Fibroblast of lung (primary cell): ENCODE measurements at places on chromosomes 11 and 22.
A peak's percentile ranks its signal among the peaks of the same experiment; 100 is the strongest.

GRCh38 chr11:66189031-66189745 lies 79.3 kb upstream of the RAB1B start:
- no peak for DNase-seq

GRCh38 chr11:46293641-46294103 lies 16.2 kb downstream of the CREB3L1 start:
- DNase-seq = peak; percentile 89

DNA sequence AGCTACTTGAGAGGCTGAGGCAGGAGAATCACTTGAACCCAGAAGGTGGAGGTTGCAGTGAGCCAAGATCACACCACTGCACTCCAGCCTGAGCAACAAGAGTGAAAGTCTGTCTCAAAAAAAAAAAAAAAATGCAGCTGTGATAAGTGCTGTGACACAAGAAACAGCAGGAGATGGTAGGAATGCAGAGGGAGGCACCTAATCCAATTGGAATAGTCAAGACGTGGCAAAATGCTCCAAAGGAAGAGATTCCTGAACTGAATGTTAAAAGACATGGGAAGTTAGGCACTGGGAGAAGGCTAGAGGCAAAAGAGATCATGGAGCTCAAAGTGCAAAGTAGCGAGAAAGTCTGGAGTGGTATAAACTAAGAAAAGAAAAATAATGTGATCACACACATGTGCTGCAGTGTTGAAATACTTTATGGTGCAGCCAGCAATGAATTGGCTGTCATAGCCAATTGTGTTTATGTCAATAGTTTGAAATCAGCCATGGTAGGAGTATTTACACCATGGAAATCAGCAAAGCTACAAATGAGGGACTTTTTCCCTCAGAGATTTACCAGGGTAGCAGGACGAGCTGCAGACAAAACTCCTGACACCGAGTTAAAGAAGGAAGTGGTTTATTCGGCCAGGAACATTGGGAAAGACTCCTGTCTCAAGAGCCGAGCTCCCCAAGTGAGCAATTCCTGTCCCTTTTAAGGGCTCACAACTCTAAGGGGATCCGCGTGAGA lies 40.9 kb upstream of the LIPT2 start:
- DNase-seq = no peak

DNA sequence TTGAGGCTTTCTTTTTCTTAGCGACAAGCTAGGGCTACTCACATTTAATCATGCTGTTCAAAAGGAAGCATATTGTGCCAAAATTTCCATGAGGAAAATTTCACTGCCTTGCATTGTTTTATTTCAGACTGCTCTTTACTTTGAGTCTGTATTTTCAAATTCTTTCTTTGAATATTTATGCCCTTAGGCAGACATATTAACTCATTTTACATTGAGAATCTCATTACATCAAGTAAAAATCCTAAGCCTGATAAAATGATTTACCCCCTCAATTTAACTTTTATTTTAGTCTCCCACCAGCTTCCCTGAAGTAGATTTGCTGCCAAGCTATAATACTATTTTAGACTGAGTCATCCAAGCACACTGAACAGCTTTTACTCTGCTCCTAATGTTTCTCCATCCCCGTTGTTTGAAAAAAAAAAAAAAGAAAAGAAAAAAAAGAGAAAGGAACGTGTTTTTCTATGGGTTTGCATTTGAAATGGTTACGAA lies 189.3 kb upstream of the MTMR2 start:
- DNase-seq = peak; percentile 78

DNA sequence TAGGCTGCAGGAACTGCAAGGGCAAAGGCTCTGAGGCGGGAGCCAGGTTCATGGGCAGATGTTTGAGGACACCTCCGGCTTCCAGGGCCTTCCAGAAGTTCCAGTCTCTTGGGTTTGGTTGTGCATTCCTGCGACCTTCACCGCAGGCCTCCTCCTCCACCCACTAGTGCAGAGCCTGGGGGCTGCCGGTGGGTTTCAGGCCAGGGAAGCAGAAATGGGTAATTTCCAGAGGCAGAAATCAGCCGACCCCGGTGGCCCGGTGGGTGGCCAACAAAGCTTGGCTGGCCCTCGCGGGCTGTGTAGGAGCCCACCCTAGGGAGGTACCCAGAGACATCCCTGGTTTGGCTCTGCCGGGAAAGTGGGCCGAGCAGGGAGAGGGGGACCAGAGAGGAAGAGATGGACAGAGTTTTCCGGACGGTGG lies 417 bp upstream of the PHETA2 start:
- DNase-seq = no peak

- DNase-seq = peak; percentile 19
These were observed 22.5 kb downstream of the CLPB start for GRCh38 chr11:72411623-72412419.

- DNase-seq = no peak
These were observed 982.7 kb downstream of the OPCML start for GRCh38 chr11:132549561-132549960.

- no peak for DNase-seq
These were observed 41.7 kb upstream of the SEZ6L start for GRCh38 chr22:26127556-26127955.

DNA sequence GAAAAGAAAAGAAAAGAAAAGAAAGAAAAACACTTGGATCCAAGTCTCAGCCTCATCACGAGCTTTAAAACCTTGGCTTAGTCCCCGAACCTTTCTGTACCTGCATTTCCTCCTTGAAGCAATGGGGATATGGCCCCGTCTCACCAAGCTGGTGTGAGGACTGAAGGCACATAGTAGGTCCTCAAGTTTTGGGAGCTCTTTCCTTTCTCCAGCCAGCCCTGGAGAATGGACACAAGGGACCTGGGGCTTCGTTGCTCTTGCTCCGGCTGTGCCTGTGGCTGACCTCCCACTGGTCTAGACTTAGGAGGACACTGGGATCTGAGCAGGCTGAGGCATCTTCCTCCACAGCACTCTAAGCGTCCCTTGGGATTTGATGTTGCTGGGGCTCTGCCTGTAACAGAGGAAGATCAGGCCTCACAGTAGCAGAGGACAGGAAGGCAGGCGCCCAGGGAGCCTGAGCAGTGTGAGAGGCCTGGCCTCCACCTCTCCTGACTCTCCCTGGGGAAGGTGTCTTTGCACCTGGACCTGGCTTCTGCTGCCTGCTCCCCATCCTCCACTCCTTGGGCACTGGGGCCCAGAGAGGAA lies 32.8 kb downstream of the KCNC1 start:
- no peak for DNase-seq

- DNase-seq = no peak
These were observed 39.6 kb downstream of the GALNT18 start for GRCh38 chr11:11582011-11582701.

DNA sequence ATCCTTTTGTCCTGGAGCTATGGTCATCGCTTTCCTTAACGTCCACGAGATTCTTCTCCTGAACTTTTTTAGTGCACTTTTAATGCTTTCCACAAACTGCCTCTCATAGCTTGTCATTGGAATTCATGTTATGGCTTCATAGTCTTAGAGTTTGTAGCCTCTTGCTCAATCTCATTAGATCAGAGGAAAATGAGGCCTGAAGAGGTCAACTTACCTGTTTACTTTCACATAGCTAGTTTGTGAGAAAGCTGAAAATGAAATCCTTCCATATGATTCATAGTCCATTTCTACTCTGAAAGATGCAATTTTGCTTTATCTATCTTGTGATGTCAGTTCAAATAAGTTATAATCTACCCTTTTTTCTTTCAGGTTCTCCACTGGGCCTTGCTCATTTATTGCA lies 1747.2 kb upstream of the RAG2 start:
- peak; percentile 67 for DNase-seq

- no peak for DNase-seq
These were observed 407.1 kb upstream of the LRRC4C start for GRCh38 chr11:41866525-41866924.

DNA sequence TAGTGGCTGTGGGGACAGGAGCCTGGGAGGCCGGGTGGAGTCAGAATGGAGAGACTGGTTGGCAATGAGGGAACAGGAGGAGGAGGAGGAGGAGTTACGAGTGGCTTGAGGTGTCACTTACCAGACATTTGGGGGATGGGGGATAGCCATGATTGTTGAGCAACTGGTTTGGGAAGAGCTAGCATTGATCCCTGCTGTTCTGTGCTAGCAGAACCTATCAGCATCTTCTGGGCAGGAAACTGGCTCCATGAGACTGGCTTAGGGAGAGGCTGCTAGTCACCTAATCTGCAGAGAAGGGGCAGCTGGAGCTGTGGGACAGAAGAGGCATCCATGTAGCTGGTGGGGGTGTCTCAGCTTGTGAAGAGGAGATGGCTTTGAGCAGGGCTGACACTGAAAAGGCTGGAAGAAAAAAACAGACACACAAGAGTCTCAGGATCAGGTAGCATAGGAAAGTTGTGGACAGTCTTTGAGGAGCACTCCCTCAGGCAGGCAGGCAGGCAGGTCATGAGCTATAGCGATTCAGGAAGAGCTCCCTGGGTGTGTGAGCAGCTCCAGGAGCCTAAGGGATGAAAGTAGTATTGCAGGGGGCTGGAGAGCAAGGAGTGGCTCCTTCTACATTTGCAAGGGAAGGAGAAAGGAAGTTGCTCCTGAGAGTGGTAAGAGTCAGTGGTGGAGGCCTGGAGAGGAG lies 22.3 kb downstream of the PIK3IP1 start:
- DNase-seq = no peak

GRCh38 chr11:742571-743201 lies 4.6 kb upstream of the TALDO1 start:
- no peak for DNase-seq

GRCh38 chr11:77188633-77189491 lies 60.8 kb downstream of the MYO7A start:
- DNase-seq = no peak

- no peak for DNase-seq
These were observed 57.0 kb upstream of the LYVE1 start for GRCh38 chr11:10625281-10625981.

DNA sequence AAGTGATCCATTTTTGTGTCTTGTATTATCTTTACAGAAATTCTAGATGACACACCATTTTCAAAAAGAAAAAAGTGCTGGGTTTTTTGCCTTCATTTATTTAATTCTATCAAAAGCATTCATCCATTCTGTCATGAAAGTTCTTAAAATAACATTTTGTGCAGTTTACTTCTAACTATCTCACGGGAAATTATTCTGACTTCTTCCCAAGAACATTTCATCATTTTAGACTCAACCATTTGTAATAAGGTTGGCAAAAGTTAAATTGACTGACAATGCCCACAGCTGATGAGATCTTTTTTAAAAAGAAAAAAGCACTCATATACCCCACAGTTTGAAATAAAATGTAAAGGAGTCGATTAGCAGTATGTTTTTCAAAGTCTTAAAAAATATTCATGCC lies 68.5 kb downstream of the SBF2 start:
- no peak for DNase-seq

GRCh38 chr11:120792306-120792705 lies 231.6 kb upstream of the TBCEL start:
- no peak for DNase-seq

GRCh38 chr11:3637201-3637600 lies 4.6 kb downstream of the ART5 start:
- no peak for DNase-seq

GRCh38 chr22:47551431-47551775 lies 789.0 kb downstream of the TBC1D22A start:
- DNase-seq = no peak

GRCh38 chr11:85758480-85759039 lies 52.4 kb downstream of the SYTL2 start:
- DNase-seq = no peak

- no peak for DNase-seq
These were observed 56.2 kb downstream of the NFAM1 start for GRCh38 chr22:42375982-42376381.

GRCh38 chr11:37946155-37946766 lies 1348.2 kb upstream of the RAG2 start:
- peak; percentile 59 for DNase-seq

DNA sequence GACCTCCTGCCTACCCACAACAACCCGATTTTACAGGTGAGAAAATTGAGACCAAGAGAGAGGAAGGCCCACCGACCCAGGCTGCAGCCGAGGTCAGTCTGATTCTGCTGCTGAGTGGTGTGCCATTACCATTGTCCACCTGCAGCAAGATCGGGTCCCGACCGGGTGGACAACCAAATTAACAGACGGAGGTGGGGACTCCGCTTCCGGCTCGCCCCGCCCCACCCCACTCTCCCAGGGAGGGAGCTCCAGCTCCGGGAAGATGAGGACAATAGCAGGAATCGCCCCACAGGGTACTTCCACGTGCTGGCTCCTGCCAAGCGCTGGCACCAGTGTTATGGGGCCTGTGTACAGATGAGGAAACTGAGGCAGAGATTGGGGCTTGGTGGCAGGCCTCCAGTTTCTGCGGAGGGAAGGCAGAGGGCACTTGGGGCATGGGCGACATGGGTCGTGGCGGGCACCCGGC lies 425 bp upstream of the KDELR3 start:
- no peak for DNase-seq

DNA sequence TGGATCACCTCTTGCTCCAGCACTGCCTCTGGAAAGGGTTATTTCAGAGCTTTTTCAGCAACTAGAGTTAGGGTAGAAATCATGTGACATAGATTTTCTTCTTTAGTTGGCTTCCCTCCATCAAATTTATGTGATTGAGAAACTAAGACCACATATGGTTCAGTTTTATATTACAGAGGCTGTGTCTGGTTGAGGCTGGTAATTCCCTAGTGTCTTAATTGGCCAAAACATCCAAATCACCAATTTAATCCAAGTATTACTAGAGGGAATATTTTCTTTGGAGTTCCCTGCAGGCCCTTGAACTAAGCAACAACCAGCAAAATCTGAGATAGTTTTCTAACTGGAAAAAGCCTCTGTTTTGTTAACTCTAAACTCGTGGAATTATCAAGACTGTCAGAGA lies 136.3 kb downstream of the ARHGAP42 start:
- no peak for DNase-seq

- peak; percentile 55 for DNase-seq
These were observed 2.2 kb downstream of the PHF21B start for GRCh38 chr22:45007391-45008185.

- no peak for DNase-seq
These were observed 10.6 kb downstream of the FLI1 start for GRCh38 chr11:128704517-128704916.

GRCh38 chr11:110113505-110113904 lies 20.3 kb downstream of the ZC3H12C start:
- no peak for DNase-seq

DNA sequence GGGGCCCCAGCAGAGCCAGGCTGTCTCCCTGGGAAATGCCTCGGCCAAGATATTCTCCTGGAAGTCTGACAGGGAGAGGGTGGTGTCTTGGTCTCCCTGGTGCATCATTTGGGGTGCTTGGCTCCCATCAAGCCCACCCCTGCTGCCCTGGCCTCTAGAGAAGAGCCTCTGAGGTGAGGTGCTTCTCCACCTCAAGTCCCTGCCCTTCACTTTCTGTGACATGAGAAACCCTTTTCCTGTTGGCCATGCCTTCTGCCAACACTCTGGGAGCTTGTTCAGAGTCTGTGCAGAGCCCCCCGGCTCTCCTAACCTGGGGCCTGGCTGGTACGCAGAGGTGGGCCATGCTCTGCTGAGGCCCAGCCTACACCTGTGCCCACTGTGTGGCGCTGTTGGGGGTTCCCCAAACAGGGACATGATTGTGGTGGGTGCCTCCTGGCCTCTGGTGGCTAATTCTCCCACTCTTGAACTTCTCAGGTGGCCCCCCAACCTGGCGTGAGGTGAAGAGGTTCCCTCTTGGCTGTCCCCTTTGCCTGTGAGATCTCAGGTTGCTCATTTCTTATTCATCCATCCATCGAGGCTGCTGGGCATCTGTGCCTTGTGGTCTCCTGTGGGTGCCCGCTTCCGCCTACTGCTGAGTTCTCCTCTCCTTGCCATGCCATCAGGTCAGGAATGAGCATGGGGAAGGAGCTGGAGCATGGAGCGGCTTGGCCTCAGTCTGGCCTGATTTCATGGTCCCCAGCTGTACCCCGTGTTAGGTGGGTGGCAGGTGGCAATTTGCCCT lies 19.2 kb upstream of the DGCR8 start:
- no peak for DNase-seq

- DNase-seq = no peak
These were observed 46.4 kb downstream of the GAB4 start for GRCh38 chr22:16961477-16962186.
